ENCODE measurements at places on chromosomes 16 and 17. TPM values are rescaled to one million over a fixed set of nuclear protein-coding genes. Genes with fewer than 3 reads are reported as not detected.
A peak's percentile ranks its signal among the peaks of the same experiment; 100 is the strongest.

Gene SLC6A2
- total RNA-seq, result 1.1 TPM

DNA sequence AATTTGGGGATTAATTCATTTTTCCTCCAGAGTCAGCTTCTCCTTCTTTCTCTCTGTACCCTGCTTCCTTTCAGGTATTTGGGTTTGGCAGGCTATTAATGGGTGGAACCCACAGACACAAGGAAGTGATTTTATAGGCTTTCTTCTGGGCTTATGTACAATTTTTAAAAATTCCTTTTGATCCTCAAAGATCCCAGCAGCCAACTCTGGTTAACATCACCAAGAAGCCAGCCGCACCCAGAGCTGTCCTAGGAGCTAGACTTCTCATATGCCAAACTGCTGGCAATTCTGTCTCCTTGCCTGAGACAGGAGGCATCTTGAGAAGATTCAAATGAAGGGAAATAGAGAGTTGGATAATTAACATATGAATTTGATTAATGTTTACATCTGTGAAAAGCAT, 47.2 kb upstream of the ELAC2 start:
- DNase-seq, result no peak

GRCh38 chr16:70635336-70636016, 10.9 kb upstream of the IL34 start:
- peak; percentile 88 for DNase-seq

Gene SPATA32
- total RNA-seq, result not detected

Gene TM4SF5
- total RNA-seq, result not detected

Gene TGFB1I1
- 66.3 TPM for total RNA-seq

DNA sequence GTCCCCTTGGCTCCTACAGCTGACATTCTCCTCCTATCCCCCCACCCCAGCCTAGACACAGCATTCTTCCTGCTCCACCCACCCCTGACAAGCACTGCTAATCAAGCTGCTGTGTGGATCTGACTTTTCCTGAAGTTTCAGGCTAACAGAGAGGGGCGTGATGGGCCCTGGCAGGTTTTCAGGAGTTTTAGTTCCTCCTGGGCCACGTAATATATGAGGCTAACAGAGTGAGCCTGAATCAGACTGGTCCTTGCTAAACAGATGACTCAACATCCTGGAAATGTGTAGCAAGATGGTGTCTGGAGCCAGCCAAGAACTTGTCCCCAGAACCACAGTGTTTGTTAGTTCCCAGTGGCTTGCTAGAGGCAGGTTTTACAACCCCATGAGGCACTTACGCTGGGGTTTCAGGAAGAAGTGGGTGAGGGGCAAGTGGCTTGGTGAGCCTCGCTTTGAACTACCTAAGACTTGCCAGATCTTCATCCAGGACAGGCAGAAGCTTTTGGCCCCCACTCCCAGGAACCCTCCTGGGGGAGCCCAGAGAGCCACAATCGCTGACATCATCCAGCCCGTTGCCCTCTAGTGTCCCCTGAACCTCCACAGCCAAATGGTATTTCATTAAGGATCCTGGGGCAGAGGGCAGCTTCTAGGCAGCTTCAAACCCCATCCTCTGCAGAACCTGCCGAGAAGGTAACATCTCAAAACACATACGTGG, 15.9 kb downstream of the TMEM92 start:
- DNase-seq, result no peak

DNA sequence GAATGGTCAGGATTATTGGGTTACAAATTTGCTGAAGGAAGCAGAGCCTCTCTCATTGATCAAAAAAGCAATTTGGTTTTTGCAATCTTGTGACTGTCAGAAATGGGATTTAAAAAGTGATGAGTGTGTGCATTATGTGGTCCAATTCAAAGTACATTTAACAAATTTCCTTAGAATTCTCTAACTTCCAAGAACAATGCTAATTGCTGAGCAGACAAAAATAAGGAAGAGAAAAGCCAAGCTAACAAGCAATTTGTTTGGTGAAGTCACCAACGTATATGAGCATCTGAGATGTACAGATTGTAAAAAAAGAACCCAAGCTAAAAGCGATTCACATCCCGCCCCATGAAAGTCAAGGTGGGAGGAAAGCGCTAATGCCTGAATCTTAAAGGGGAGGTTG, 1643.9 kb downstream of the CDH8 start:
- no peak for DNase-seq

Measured in sciatic nerve (tissue), 2 donors.